ENCODE measurements at places on chromosomes 13 and 19.

GRCh38 chr13:39450176-39450575, 152.8 kb downstream of the LHFPL6 start:
- no peak for DNase-seq

GRCh38 chr19:45250832-45251451, at the start of gene MARK4:
MARK4 (plus strand) TSS chr19:45251271; CDS start chr19:45251589, 318 bp downstream.
- DNase-seq, result peak; percentile 33

GRCh38 chr13:80259159-80259558, 81.8 kb downstream of the SPRY2 start:
- no peak for DNase-seq

DNA sequence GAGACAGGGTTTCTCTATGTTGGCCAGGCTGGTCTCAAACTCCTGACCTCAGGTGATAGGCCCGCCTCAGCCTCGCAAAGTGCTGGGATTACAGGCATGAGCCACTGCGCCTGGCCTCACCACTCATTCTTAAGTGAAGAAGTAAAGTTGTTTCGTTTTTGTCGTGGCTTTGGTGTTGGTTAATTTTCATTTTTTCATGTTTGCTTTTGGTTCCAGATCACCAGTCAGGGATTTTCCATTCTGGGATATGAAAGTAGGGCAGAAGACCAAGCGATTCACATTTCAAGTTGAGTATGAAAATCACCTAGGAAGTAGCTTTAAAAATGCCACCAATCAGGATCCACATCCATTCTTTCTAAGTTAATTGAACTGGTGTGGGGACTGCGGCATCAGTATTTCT, 289.9 kb downstream of the DIAPH3 start:
- DNase-seq, result no peak

GRCh38 chr13:46640843-46641242, 87.9 kb downstream of the LRCH1 start:
- DNase-seq, result peak; percentile 49

Measured in kidney glomerular epithelial cell (primary cell).